ENCODE measurements at places on chromosomes 3 and 15.
A peak's percentile ranks its signal among the peaks of the same experiment; 100 is the strongest.

DNA sequence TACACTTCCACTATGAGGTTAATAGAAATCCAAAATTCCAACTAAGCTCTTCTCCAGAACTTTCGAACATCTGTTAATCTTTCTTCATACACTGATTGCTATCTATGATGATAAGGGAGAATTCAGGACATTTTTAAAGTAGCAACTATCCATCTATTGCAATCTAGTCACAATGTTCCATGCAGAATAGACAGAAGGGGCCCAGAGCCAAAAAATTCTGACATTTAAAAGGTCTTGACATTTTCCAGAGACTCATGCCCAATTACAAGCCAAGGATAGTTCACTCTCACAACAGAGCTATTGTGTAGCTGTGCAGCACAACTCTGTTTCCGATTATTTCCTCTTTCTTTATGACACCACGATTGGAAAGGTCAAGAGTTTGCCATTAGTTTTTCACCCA is 999.7 kb upstream of the ALCAM start:
- no peak for DNase-seq

DNA sequence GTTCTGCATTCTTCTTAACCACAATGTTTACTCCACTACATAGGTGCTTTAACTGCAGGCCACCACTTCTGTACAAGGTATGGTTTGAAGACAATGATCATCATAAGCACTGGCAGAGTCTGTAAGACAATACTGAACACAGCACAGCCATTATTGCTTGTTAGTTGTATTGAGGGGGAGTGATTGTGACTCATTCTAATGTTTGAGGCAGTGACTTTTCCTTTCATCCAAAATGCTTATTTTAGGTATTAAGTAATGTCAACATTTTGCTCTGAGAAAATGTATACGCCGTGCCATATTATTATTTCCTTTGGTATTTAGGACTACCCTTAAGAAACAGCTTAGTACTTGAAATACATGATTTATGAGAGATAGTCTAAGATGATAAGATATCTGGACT is 618.2 kb upstream of the ZNF717 start:
- no peak for DNase-seq

DNA sequence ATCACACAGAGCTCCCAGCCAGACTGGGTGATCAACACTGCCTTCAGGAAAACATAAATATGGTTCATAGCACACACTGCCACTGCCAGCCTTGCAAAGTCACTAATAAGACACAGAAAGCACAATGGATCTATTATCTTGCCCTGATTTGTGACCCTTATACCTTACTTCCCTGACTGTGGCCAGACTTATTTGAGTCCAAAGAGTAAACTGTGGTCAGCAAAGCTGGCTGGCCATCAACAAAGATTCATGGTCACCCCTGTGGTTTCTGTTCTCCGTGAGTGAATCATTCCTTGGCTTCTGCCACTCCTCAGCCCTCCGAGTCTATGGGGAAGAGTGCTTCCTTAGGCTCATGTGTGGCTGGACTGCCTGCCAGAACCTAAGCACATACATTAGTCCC is 437.7 kb downstream of the RAP2B start:
- peak; percentile 44 for DNase-seq

DNA sequence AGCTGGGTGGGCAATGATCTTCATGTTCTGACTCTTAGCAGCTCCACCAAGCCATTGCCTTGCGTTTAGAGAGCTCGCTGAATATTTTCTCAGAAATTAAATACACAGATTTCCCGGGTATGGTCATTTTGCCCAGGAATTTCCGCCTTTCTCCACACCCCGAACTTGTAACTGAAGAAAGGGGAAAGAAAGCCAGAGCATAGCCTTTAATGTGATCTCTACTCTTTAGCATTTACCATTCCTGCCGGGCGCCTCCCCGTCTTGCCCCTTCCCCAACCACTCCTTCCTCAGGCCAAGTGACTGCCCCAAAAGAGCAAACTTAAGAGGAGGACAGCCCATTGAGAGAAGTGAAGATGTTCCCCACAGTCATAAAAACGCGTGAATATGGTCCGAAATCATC is 53.1 kb downstream of the LMCD1 start:
- DNase-seq = no peak

DNA sequence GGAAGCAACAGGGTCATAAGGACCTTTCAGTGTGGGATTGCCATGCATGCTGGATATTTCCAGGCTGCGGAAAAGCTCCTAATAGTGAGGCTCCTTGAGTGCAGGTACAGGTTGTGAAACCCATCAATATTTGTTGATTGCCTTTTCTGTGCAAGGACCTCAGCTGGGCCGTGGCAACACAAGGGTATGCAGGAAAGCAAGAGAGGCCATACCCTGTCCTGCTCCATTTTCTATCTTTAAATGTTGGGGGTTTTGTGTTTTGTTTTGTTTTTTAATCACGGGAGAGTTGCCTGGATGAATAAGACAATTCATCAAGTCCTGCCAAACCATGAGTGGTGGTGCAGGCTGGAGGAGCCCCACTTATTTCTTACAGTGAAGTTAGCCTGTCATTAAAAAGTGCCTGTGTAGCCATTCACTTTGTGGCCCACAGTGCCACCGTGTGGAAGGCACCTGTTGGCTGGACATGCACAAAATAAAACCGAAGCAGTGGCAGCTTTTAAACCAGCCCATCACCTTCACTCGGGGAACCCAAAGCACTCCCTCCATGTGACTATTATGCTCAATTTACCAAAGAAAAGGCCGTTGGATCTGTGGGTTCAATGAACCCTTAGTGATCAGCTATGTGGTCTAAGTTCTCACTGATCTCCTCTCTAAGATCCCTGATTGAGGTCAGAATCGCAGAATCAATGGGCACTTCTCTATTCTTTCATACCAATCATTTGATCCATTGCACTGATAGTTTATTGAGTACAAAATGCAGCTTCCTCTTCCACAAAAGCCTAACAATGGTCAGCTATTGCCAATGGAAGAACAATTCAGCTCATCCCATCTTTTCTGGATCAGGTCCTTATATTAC is 42.2 kb downstream of the CLDN18 start:
- no peak for DNase-seq

DNA sequence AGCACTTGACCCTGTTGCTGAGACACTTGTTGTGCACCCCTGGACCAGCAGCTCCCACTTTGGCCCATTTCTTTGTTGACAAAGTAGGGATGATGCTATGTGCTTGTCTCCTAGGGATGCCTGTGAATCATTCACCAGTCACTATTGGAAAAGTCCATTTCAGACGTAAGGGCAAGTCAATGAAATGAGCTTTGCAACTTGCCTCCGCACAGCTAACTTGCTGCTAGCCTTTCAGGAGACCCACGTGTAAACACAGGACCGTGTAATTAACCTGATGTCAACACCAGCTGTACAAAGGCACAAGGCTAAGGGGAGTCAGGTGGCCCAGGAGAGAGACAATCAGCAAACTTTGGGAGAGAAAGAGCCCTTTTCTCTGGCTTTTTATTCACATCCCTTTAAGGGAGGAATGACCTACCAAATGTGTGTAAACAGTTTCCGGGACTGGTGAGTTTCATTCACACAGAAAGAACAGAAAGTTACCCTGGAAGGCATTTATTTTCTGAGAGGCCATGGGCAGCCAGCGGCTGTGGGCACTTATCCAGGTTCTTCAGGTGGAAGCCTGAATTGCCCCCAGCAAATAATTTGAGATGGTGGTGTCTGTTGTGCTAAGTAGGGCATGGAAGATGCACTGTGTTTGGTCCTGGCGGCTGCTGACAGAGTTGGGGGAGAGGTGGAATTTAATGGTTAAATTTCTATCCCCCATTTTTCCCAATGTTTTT is 54.0 kb downstream of the TIPARP start:
- no peak for DNase-seq

DNA sequence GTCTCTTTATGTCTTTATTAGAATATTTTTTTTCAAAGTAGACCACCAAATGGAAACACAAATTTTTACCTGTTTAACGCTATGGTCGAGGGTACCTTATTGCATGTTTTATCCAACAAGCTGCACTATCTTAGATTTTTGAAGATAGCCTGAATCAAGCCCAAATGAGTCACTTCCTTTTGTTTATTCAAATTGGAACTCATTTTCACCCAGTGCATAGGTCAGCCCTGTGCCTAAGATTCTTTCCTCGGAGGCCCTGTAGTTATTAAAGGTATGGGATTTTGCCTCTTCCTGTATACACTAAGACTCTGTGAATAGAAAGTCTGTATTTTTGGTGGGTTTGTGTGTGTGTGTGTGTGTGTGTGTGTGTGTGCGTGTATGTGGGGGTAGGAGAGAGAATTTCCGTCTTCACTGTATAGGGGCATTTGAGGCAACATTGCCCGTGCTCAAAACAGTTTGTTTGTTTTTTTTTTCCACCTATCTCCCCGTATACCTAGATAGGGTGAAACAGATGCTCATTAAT is 358.0 kb upstream of the CADM2 start:
- DNase-seq = no peak

DNA sequence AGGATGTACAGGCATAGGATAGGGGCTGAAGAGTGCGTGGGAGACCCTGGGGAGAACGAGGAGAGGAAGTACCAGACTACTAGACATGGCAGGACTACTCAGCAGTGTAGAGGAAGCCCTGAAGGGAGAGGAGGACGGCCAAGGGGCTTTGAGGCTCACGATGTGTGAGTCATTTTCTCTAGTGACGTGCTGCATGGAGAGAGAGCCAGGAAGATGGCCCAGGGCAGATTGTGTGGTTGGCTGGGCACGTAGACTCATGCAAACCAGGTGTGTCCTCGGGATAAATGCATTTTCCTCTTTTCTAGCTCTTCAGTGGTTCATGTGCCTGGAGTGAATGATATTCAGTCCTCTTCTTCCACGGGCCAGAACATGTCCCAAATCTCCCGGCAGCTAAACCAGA is 115.0 kb upstream of the ABHD17C start:
- peak; percentile 27 for DNase-seq

DNA sequence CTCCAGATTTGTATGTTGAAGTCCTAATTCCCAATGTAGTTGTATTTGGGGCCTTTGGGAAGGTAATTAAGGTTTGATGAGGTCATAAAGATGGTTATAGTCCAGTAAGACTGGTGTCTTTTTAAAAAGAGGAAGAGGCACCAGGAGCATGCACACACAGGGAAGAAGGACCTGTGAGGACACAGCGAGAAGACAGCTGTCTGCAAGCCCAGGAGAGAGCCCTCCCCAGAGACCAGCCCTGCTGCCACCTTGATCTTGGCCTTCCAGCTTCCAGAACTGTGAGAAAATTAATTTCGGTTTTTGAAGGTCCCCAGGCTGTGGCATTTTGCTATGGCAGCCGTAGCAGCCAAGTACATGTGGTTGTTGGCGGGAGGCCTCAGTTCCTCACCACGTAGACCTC is 32.8 kb upstream of the TSEN2 start:
- DNase-seq = no peak

DNA sequence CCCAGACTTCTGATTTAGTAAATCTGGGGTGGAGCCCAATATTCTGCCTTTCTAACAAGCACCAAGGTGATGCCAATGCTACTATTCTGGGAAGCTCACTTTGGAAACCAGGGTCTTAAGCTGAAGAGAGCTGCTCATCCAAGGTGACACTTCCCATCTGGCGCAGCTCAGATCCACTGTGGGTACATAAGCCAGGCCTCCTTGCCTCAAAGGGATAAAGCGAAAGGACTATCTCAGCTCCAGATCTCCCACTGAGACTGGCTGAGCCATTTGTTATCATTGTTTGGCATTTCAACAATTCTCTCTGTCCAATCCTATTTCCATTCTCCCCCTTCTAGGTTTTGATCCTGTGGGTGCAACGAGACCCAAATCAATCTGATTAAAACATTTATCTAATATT is 323.8 kb downstream of the GBE1 start:
- DNase-seq = no peak

- no peak for DNase-seq
Observed at GRCh38 chr3:73586190-73586589, 38.6 kb downstream of the PDZRN3 start.

- no peak for DNase-seq
Observed at GRCh38 chr3:130687327-130687726, 59.3 kb downstream of the PIK3R4 start.

DNA sequence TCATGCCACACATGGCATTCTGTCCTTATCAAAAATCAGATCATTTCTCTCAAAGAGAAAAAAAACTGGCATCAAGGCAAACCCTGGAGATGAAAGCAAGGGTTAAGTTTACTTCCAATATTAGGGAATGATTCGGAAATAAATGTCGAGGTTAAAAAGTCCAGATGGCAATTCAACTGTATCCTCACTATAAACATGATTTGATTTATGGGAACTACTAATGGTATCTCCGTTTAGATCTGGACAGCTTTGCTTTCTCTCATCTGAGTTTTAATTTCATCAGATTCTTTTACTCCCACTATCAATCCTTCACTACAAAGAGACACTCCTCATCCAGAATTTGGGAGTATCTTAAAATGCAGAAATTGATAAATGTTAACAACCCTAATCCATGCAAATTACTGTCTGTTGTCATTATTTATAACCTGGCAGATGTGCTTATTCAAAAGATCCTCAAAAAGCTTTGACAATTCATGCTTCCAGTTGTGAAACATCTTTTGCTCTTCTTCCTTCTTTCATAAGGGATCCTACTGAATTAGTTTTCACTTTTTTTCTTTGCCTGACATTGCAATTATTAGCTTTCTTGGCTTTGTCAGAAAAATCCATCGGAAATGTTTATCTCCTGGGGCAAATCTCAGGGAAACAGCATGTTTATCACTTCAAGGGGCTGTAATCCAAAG is 903.2 kb downstream of the MCTP2 start:
- DNase-seq = no peak

GRCh38 chr15:36951731-36952247 is 148.6 kb downstream of the MEIS2 start:
- peak; percentile 5 for DNase-seq

DNA sequence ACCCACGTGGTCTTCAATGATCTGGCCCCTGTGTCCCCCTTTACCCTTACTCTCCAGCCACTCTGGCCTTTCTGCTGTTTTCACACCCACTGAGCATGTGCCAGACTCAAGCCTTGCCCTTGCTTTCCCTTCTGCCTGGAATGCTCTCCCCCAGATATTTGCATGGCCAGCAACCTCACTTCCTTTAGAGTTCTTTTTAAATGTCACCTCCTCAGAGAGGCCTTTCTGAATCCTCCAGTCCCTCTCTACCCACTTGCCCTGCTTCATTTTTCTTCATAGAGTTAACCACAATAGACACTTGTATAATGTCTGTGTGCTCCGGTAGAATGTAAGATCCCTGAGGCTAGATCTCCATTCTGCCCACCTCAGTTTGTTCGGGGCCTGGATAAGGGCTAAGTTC is 39.4 kb upstream of the TIPARP start:
- DNase-seq = no peak

DNA sequence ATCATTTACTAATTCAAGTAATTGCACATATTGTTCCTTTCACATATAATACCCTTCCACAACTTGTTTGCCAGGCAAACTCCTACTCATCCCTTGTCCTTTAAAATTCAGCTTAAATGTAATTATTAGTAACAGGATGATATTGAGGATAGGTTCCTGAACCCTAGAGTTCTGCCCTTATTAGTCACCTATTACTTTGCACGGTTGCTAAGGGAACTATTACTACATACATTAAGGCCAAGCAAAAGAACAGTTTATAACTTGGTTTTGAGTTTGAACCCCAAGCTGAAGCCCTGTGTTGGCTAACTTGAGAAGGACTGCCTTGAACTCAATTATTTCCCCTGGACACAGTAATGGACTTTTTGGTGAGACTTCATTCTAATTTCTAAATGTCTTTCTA is 529.7 kb downstream of the IGSF11 start:
- DNase-seq = no peak
